ENCODE measurements at places on chromosomes 6 and 20.

GRCh38 chr20:51493346-51493791, 49.1 kb downstream of the NFATC2 start:
- no peak for DNase-seq

GRCh38 chr6:166223079-166223478, 55.4 kb upstream of the TBXT start:
- no peak for DNase-seq

DNA sequence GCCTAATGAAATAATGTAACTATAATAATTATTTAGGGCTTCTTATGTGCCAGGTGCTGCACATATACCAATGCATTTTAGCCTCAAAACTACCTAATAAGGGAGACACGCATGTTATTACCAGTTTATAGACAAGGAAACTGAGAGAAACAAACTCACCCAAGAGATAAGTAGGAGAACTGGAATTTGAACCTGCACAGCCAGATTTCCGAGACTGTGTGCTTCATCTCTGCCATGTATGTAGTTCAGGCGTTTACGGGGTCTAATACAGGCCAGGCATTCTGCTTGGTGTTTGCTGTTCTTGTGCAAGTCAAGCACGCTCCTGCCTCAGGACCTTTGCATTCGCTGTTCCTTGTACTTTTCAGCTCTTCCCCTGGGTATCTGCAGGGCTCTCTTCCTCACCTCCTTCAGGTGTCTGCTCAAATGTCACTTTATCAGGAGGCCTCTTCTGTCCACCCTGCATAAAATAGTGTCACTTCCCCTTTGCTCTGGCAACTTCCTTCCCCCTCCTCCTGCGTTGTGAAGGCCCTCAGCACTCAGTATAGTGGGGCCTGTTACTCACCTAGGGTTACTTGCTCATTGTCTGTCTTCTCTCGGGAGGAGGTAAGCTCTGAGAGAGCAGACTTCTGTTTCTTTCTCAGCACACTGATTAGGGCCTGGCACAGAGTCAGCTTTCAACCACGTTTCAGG, 6.1 kb upstream of the NSFL1C start:
- no peak for DNase-seq

DNA sequence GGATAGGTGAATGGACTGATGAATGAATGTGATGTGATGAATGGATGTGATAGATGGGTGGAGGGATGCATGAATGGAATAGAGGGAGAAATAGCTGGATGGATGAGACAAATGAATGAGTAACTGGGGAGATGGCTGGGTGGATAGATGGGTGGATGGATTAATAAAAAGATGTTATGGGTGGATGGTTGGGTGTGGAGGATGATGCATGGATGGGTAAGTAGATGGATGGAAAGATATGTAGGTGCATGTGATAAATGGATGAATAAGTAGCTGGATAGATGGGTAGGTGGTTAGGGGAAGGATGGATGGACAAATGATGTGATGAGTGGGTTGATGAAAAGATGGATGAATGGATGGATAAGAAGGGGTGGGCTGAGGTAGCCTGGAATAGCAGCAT, 4.7 kb downstream of the HNF4A start:
- DNase-seq: no peak

DNA sequence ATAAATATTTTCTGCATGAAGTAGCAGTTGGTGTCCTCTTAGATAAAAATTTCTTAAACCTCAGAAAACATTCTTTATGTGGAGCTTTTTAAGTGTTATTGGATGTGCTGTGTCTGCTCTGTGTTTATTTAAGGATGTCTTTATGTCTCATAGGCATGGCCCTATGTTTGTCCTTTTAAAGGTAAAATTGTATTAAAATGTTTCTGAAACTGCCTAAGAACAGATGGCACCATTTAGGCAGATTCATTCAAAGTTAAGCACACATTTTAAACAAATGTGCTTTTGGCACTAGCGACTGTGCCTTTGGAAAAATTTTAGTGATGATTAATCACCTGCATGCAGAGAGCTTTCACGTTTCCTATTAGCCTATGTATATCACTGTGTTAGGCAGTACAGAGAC, 125.2 kb downstream of the KIF6 start:
- no peak for DNase-seq

DNA sequence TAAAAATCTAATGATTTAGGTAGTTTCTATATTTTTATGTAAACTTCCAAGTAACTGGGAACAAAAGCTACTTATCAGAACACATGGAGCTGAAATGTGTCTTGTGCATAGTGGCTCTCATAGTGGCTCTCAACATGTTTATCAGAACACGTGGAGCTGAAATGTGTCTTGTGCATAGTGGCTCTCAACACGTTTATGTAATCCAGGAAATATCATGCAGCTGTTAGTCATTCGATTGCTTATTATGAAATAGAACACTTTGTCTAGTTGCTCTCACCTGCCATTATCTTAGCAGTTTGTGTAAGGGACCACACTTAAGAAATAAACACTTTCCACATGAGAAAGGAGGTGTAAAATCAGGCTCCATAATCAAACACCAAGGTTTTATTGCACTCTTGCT, 119.2 kb upstream of the ASCC3 start:
- DNase-seq: no peak

DNA sequence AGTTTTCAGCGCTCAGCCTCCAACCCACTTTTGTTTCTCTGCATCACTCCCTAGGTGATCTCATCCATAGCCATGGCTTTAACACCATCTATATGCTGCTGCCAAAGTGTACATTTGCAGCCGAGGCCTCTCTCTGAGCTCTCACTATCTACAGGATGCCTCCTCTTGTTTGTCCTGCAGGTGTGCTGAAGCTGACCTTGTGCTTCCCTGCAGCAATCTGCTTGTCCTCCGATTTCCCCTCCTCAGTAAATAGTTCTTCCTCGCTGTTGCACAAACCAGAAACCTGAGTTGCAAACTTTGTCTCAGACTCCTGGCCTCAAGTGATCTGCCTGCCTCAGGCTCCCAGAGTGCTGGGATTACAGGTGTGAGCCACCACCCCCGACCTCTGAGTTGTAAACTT, 3.7 kb upstream of the TXNDC5 start:
- DNase-seq: no peak

- no peak for DNase-seq
Observed at GRCh38 chr6:48474830-48475229, 363.8 kb upstream of the PTCHD4 start.

DNA sequence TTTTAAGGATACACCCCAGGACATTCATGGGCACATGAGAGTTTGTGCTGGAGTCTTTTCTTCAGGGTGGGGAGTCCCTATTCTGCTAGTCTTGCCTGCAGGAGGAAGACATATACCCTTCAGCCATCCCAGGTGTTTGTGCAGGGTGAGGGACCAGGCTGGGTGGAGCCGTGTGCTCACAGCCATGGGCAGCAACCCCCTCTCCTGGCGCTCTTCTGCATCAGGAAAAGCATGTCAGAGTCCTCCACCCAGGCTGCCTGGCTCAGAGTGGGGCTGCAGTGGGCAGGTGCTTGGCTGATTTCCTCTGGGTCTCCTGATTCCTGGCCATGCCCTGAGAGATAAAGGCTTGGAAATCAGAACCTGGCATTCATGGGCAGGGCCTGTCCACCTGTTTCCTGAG, 22.7 kb upstream of the MLN start:
- no peak for DNase-seq

- no peak for DNase-seq
Observed at GRCh38 chr6:47532981-47533585, 55.5 kb downstream of the CD2AP start.

- DNase-seq: no peak
Observed at GRCh38 chr6:82874867-82875266, 190.8 kb downstream of the UBE3D start.

DNA sequence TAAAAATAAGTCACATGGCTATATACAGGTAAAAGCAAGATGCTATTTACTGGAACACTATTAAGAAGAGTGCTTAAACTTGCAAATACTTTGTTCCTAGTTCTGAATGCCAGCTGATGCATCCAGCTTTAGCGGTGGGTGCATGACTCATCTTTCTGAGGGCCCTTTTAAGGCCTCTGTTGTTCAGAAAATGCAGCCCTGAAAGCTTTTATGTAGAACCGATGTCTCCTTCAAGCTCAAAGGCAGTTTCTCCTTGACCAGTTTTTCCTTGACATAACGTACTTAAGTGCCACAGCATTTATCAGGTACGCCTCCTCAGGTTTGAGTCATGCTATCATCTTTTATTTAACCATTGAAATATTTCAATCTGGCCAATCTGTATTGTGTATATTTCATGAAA, 82.8 kb downstream of the MLIP start:
- DNase-seq: no peak

GRCh38 chr6:162712694-162713093, 14.9 kb downstream of the PRKN start:
- DNase-seq: no peak
